GM12892 (cell line): ENCODE measurements at places on chromosomes 1 and 21.

- DNase-seq = no peak
These were observed 19.5 kb upstream of the TIPRL start for GRCh38 chr1:168159251-168159650.

DNA sequence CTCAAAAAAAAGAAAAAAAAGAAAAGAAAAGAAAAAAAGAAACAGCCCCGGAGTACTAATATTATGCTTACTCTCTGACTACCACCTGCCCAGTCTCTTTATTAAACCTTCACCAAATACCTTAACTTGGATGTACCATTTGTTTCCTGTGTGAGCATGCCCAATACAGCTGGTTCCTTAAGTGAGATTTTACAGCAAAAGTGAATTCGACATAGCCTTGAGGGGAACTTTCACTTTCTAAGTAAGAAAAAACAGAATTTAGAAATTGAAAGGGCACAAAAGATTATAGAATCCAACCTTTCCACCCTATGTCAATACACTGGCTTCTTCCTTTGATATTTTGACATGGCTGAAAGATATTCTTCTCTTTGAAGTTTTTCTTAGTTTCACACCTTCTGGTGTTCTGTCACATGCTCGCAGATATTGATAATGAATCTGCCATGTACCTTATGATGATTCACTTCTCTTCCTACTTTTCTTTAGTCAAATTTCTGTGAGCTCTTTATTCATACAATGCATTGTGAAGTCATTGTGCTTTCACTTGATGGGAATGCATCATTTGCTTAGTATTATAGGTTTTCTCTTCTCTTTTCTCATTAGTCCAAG, 5.2 kb upstream of the GIPC2 start:
- no peak for DNase-seq

GRCh38 chr21:33396951-33397350, 6.3 kb upstream of the IFNGR2 start:
- no peak for DNase-seq

GRCh38 chr1:39872698-39873097, 10.6 kb downstream of the TRIT1 start:
- no peak for DNase-seq

GRCh38 chr1:10250663-10251062, 40.3 kb downstream of the KIF1B start:
- no peak for DNase-seq

DNA sequence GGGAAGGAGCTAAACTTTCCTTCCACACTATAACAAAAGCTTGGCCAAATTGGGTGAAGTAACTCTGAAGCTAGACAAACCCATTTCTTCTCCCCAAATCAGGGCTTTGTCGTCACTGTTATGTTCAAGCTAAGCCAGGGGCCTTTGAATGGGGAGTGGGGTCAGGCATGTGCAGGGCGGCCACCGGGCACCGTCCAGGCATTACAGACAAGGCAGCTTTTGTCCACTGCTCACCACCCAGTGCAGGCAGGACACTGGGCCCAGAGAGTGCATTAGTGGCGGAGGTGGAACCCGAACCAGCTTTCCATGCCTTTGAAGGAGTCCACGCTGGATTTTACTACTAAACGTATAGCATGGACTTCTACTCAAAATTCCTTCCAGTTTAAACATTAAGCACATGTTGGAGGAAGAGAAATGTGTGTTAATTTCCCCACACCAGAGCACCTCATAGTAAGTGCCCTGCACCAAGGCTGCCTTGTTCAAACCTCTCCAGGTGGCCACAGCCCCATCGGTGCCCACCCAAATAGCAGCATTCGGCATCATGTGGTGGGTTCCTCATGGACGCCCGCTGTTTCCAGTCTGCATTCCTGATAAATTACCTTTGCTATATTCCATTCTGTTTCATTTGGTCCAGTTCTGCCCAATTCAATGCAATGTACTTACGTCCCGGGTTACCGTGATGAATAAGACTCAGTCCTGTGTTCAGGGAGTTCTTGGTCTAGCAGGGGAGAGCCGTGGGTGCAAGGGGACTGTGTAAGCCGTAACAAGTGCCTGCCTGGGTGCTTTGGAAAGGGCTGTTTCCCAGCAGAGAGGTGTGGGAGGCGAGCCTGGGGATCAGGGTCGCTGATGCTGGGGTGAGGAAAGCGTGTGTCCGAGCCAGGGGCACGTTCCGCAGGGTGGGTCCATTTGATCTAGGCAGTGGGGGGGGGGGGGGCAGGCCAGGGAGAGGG, 1.6 kb downstream of the UBASH3A start:
- DNase-seq = no peak
